ACHN (cell line): ENCODE measurements at places on chromosomes 2 and 18.

DNA sequence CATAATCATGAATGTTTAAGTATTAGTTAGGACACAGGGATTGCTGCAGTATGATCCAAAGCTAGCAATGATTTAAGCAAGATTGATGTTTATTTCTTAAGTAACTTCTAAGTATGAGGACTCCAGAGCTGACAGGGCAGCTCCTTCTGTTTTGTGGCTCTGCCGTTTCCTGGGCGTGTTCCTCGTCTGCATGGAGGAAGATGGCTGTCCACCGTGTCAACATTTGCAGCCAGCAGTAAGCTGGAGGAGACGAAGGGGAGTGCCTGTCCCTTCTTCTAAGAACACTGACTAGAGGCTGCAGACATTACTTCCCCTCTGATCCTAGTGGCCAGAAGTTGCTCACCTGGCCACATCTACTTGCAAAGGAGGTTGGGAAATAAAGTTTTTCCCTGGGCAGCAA is 144.1 kb downstream of the MYO1B start:
- DNase-seq = no peak

GRCh38 chr2:174117951-174118930 is 130.1 kb downstream of the OLA1 start:
- DNase-seq = peak; percentile 26

- DNase-seq = no peak
These were observed 382.7 kb upstream of the KLHL29 start for GRCh38 chr2:23002234-23002633.

DNA sequence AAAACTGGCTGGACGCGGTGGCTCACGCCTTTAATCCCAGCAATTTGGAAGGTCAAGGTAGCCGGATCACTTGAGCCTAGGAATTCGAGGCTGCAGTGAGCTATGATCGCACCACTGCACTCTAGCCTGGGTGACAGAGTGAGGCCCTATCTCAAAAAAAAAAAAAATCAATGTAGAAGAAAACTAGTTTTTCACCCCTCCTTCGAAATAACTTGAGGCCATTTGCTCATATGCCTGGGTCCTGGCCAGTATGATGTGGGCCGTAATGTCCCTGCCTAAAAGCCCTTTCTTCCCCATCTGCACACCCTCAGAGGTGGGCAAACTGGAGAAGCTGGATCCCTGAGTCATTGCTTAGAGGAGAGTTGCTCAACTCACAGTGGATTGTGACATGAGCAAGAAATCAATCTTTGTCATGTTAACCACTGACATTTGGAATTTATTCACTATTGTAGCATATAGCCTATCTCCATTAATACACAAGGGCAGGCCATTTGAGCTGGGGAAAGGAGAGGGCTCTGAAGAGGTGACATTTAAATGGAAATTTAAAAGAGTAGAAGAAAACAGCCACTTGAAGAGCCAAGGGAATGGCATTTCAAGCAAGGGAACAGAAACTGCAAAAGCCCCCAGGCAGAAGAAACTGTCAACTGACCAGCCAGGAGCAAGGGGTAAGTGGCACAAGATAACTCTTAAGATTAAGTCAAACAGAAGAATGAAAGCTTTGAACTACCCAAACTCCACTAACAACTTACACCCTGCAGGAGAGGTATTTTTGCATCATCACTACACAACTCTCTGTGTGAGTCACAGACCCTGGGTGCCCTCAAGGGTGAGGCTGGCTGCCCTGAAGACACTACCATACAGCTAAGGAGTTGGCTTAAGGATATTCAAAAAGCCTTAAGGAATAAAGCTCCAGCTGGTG is 7.6 kb upstream of the METTL21A start:
- DNase-seq = peak; percentile 89

DNA sequence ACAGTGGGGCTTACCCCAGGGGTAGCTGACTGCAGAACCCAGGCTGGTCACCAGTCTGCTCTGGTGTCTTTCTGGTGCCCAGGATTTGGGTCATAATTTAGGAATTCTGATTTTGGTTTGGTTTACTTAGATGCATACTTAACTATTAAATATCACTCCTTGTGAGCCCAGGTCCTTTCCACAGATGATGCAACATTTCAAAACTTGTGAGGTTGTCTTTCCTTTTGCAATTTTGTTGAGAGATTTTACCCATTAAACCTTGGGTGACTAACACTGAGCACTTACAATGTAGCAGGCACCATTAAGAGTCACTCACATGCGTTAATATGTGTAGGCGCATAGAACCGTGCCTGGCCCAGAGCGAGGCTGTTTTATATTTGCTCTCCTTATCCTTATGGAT is 61.8 kb upstream of the RPL31 start:
- no peak for DNase-seq

DNA sequence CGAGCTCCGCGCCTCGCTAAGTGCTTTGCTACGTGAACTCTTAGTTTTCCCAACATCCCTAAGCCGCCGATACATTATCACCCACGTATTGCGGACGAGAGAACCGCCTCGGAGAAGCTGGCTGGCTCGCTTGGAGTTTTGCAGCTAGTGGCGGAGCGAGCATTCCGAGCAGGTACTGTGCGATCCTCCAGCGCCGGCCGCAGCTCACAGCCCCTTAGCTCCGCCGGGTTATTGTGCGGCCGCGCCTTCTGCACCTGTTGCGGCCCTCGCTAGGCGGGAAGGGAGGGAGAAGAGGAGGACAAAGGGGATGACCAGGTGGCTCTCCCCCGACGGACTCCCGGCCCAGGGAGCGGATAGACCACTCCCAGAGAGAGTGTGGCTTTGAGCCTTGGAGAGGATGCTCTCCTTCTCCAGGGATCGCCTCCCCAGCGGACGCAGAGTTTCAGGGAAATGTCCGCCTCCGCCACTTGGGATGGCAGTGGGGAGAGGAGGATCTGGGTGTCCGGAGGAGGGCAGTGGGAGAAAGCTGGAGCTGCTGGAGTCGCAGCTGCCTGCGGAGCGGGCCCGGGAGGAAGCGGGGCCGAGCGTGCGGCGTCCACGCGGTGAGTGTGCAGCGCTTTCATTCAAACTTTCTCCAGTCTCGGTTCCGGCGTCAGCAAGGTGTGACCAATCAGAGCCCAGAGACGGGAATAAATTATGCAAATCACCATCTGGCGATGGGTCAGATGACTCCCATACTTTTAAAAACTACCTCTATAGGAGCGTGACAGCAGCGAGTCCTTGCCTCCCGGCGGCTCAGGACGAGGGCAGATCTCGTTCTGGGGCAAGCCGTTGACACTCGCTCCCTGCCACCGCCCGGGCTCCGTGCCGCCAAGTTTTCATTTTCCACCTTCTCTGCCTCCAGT is at the start of gene LIPG:
LIPG (plus strand) TSS at position 769 of the 905 bp plus-strand sequence. CDS start 252 bp downstream, outside the sequence.
- DNase-seq = peak; percentile 48
